ENCODE measurements at places on chromosomes 6 and 20.

- no peak for DNase-seq
Measured at GRCh38 chr6:112149719-112150263, 62.4 kb downstream of the FAM229B start.

- DNase-seq = peak; percentile 42
Measured at GRCh38 chr20:11103866-11104265, 430.1 kb upstream of the JAG1 start.

DNA sequence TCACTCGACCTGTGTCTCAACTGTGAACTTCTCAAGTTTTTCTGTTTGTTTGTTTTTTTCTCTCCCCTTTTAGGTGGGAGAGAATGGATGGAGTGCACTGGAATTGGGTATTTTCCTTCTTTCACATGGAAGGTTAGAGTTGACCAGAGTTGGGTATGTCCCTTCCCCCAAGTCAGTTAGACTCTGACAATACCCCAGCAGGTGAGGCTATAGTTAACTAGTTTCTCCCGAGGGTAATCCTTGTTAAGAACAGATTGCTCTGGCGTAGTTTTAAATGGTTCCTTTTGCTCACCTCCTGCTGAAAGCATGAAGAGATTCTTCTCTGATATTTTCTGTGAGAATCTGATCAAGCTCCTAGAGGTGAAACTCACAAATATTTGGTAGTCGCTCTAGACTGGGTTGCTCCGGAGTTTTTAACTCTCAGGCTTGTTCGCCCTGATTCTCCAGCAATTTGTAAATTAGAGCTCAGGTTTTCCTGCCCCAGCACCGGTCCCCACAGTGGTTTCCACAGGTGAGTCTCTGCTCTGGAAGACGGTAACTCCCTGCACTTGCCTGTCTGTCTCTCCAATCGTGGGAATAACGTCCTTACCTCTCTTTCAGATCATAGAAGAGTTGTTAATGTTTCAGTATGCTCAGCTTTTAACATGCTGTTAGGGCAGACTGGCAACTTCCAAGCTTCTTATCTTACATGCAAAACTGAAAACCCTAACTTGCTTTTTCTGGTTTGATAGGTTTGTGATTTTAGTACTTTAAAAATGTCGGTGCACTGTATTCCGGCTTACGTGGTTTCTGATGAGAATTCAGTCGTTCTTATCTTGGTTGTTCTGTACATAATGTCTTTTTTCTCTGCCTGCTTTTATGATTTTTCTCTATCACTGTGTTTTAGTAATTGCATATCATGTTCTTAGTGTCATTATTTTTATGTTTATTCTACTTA is 111.2 kb upstream of the HIVEP1 start:
- DNase-seq = no peak

- no peak for DNase-seq
Measured at GRCh38 chr20:45968081-45968671, 3.8 kb downstream of the ZNF335 start.

- no peak for DNase-seq
Measured at GRCh38 chr20:46652699-46653098, 1.4 kb upstream of the SLC13A3 start.

DNA sequence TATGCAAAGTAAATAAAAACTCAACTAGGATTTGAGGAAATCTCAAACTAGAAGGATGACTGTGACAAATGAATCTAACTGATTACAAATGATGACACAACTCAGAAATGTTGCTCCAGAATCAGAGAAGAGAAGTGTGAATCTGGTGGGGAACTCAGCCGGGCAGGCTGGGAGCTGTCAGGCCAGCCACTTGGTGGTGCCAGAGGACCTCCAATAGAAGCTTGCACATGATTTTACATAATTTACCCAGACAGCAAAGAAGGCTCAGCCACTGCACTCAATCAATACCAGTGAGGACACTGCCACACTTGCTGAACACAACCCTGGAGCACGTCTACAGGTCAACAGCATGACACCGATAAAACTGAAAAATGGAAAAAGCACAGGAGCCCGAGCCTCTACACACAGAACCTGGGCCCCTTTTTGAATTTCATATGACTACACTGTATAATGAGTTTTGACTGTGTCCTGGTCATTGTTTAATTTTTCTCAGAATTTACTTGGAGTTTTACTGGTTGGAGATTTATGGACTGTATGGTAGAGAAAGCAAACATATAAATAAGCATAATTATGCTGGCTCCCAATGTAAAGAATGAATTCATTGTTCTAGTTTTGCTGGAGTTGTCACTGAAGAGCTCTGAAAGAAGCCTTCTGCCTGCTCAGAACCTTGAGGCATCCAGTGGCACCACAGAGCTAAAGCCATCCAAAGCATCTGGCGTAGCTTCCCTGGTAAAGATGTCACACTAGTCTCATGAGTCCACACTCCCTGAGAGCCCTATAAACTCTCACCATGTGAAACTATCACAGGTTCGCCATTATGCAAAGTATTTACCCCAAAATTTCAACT is 296.5 kb downstream of the THBS2 start:
- peak; percentile 87 for DNase-seq

GRCh38 chr6:132484680-132485018 is 28.3 kb downstream of the STX7 start:
- no peak for DNase-seq

- peak; percentile 40 for DNase-seq
Measured at GRCh38 chr20:38674092-38674764, 50.1 kb upstream of the SLC32A1 start.

GRCh38 chr6:25027221-25027916 is 91.6 kb upstream of the RIPOR2 start:
- no peak for DNase-seq

DNA sequence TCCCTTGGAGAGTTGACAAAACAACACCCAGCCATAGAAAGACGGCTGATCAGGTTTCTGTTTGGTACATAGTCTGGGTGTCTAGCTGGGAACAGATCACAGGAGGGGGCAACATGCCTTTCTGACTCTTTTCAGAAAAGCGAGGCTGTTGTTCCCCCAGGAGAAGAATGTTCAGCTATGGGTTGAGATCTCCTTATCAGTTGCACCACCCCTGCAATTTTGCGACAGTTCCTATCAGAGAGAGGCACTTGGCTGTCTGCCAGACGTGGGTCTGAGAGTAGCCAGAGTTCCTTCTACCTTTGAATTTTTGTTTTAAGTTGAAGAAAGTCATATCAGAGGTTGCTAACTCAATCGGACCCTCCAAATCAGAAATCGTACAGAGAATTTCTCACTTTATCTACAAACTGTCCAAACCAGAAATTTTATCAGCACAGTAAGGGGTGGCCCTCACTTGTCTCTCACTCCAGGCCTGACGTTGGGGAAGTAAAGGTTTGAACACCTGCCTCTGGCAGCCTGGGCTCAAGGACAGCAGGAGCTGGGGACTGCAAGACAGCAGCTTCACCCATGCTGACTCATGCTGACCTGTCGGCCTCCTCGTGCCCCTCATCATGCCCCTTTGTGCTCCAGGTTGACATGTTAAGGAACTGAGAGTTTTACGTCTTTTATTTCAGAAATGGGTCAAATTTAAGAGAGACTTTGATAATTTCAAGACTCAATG is 42.3 kb downstream of the TMC2 start:
- DNase-seq = no peak

- DNase-seq = no peak
Measured at GRCh38 chr20:4328541-4328940, 313.2 kb upstream of the RNF24 start.

GRCh38 chr20:17488916-17489600 is 42.1 kb downstream of the BFSP1 start:
- no peak for DNase-seq

DNA sequence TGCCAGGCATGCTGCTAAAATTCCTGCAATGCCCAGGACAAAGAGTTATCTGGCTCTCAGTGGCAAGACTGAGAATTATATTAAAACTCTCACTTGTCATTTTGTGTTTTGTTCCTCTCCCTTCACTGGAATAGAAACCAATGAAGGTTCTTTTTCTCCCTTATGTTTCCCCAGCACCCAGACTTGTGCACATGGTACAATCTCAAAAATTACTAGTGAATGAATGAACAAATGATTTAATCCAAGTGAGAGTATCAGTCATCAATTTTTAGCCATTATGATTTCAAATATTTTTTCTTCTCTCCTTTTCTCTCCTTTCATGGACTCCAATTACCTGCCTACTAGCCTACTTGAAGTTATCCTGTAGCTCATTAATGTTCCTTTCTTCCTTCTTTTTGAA is 70.1 kb downstream of the BCAS1 start:
- DNase-seq = no peak

DNA sequence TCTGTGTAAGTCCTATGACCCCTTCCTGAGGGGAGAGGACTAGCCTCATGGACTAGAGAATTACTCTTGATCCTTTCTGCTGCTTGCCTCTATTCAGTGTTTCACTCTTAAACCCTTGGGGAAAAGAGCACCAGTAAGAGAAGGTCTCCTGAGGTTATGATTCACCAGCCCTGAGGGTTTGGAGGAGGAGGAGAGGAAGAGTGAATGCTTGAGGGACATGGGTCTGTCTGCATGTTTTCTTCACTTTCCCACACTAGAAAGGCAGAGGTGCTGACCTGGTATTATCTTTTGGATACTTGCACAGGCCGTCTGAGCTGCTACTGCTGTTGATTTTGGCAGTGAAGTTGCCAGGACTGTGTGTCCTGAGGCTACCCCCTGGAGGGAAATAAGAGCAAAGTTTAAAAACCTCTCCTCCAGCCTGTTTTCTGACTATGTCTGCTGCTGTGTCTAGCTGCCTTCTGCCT is 78.3 kb downstream of the CD109 start:
- DNase-seq = peak; percentile 99

DNA sequence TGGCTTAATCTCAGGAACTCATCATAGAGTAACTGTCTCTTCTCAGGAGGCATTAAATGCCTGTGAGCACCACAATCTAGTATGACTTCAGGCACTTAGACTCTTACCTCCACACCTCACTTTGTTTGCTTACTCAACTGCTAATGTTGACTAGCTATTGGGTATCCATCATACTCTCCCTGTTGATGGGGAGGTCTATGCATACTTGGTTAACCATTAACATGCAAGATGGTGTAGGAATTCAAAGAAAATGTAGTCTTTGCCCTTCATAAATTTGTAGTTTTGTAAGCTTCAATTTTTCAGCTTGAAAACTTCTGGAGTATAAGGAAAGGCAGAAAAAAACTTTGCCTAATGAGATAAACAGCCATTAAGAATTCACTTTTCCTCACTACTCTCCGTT is 501.0 kb upstream of the MARCKS start:
- DNase-seq = no peak

DNA sequence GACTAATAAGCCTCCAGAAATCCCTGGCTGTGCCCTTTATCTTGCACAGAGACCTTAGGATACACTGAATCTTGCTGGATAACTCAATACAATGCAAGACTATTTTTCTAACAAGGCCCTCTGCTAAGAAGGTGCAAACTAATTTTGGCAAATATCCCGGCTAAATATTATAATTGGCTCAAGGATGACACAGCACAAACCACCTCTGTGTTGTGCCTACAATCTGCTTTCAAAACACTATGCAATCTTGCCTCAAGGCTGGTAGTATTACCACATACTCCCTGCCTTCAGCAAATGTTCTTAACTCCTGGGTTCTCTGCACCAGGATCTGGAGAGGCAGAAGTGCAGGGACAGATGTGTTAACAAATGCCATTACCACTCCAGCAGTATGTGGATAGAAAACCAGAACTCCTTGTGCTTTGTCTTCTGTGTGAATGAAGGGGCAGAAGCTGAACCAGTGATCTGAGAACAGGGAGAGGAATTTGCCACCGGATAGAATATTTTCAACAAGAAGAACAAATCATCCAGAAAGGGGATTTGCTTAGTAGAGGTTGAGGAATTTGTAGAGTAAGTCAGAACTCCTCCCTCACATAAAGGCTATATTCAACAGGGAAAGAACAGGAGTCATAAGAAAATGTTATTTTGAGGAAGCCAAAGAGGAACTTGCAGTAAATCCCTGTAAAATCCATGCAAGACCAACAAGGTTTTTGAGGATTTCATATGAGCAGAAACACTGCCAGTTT is 74.1 kb upstream of the SLC4A11 start:
- peak; percentile 30 for DNase-seq

DNA sequence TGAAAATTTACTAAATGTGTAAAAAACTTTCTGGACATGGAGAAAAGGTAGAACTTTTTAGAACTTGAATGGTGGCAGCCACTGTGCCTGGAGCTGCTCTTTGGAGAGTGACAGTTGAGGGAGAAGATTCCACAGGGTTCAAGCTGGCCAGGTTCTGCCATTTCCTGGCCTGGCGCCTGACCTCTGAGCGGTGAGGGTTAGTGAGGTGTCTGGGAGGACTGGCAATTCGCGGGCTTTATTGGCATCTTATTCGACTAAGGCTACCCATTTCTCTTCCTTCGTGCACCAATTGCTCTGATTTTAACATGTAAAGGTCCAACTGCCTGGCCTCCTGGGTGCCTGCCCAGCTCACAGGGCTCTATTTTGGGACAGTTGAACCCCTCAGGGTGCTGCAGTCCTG is 2.4 kb downstream of the SNAI1 start:
- no peak for DNase-seq

DNA sequence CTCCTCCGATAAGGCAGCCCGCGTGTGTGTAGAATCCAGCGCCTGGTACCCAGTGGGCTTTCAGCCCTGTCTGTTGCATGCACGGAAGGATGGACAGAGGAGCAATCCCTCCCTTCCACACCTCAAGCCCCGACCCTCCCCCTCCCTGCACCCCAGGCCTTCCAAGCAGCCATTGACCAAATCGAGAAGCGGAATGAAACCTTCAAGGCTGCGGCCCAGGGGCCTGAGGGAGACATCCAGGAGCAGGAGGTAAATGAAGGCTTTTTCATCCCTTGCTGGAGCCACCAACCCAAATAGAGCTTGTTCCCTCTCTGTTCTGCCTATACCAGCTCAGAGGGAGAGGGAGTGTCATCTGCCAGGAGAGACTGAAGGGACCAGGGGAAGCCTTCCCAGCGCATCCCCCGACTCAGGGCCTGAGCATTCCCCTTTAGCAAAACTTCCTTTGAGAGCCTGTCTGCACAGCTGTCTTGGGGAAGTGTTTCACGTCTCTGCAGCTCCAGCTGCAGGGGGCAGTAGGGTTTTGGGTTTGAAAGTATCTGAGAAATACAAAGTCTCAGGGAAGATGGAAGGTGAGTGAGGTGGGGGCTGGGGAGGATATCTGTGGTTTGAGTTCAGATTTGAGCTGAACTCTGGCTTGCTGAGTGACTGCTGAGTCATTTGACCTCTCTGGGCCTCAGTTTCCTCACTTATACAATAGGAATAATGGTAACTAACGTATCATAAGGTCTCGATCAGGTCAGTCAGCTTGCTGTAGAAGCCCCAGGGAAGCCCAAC is 16.1 kb downstream of the FGD2 start:
- DNase-seq = peak; percentile 44

DNA sequence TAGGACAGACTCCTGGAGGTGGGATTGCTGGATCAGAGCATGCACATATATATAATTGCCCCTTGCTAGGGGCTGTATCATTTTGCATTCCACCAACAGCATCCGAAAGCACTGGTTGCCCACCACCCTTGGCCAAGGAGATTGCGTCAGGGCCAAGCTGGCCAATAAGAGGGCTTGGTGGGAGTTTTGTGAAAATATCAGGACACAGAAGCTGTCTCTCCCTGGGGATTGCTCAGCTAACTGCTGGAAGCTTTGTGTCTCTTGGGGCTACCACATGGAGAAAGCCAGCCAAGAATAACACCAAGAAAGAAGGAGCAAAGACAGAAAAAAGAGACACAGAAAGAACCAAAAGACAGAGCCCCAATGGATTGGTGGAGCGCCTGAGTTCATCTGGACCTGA is 90.6 kb upstream of the RALGAPA2 start:
- DNase-seq = no peak

Data from brain microvascular endothelial cell (primary cell).